ENCODE measurements at places on chromosomes 16 and 17.

GRCh38 chr16:14087590-14088154, 16.6 kb downstream of the MRTFB start:
- DNase-seq = no peak

DNA sequence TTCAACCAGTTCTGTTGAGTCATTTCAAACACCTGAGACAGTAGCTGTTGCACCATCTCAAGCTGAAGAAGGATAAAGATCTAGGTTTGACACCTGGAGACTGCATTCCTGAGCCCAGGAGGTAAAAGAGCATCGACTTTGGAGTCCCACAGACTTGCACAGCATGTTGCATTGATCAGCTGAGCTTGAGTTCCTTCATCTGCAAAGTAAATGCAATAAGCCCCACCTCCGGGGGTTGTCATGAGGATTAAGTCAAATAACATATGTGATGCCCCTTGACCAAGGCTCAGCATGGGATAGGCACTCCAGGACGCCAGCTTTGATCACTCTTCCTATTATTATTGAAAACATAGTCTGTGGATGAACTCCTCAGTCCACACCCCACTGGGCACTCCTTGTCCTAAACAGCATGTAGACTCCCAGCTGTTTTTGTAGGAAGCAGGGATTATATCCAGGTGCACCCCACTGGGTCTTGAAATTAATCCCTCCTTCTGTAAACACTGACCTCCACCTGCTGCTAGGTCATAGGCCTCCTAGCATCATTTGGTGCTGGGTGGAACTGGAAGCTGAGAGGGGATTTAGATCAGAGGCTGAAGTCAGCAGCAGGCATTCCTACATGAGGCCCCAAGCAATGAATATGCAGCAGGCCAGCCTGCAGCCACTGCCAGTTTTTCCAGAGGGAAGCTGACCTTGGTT, 259.0 kb downstream of the HS3ST4 start:
- no peak for DNase-seq

DNA sequence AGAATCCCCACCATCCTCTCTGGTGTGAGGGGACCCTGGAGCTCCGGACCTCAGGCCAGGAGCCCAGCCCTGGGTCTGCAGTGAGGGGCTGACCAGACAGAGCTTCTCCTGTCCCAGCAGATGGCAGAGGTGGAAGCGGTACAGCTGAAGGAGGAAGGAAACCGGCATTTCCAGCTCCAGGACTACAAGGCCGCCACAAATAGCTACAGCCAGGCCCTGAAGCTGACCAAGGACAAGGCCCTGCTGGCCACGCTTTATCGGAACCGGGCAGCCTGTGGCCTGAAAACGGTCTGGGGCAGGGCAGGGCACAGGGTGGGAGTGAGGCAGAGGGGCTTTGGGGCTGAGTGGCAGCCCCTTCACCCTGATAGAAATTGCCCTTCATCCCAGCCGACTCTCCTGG, 527 bp downstream of the UNC45B start:
- no peak for DNase-seq

- no peak for DNase-seq
These were observed 36.6 kb downstream of the C16orf78 start for GRCh38 chr16:49410226-49410625.

- no peak for DNase-seq
These were observed at the start of gene MIF4GD for GRCh38 chr17:75270966-75271232. MIF4GD (minus strand) TSS chr17:75271231; CDS start chr17:75270195, 1,036 bp downstream.

Data from activated naive CD4-positive, alpha-beta T cell treated with Interleukin-2 at 50 U/mL for 16 hours (primary cell).